ENCODE measurements at places on chromosomes 5 and 9. TPM values are rescaled to one million over a fixed set of nuclear protein-coding genes. Genes with fewer than 3 reads are reported as not detected.

DNA sequence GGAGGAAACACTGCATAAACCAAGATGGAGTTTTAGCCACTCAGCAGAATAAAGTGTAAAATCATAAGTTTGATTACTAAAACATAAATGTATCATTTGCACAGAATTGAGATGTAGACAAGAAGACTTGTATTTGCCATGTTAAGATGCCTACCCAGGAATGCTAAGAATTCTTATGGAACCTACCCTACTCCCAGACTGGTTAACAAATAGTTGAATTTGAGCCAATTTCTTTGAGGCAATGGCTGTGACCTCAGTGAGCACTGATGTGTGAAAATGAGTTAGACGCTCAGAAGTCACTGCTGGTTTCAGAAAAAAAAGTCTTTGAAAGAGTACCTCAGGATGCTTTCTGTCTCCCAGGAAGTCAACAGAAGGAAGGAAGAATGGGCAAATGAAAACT is 95.6 kb downstream of the ESM1 start:
- no peaks in the 10 kb centered on the region for H3K4me1 ChIP-seq
- no peak overlapping the region for H3K4me3 ChIP-seq
- H3K36me3 ChIP-seq, result no peaks in the 10 kb centered on the region
- DNase-seq, result no peak

DNA sequence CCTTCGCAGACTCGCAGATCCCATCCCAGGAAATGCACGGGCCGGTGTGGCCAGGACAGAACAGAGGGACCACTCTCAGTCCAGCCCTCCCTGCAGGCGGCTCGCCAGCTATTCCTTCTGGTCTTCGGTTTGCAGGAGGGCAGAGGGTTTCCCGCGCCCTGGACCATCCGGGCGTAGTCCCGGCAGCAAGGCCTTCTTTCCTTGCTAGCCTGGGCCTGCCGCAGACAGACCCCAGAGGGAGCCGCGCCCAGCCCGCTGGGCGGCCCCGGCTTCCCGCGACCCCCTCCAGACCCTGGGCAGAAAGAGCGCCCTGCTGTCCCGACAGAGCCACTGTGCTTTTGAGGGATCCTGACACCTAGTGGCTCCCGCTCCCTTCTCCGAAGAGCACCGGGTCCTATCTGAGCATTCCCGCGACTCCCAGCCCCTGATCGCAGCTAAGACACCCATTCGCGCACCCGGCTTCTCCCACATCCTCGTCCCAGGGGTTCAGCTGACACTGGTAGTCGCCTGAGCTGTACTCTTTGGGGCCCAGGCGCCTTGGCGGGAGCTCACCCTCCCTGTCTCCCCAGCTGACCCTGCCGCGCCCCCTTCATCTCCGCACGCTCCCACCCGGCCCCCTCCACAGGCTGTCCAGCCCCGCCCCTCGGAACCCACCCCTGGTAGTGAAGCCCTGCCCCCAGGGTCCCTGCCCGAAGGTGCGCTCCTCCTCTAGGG is 1.1 kb downstream of the CFAP90 start:
- no peaks in the 10 kb centered on the region for H3K27me3 ChIP-seq
- H3K36me3 ChIP-seq, result no peaks in the 10 kb centered on the region
- H3K4me1 ChIP-seq, result peaks cover 6% of the 10 kb centered on the region
- no peak overlapping the region for H3K27ac ChIP-seq

DNA sequence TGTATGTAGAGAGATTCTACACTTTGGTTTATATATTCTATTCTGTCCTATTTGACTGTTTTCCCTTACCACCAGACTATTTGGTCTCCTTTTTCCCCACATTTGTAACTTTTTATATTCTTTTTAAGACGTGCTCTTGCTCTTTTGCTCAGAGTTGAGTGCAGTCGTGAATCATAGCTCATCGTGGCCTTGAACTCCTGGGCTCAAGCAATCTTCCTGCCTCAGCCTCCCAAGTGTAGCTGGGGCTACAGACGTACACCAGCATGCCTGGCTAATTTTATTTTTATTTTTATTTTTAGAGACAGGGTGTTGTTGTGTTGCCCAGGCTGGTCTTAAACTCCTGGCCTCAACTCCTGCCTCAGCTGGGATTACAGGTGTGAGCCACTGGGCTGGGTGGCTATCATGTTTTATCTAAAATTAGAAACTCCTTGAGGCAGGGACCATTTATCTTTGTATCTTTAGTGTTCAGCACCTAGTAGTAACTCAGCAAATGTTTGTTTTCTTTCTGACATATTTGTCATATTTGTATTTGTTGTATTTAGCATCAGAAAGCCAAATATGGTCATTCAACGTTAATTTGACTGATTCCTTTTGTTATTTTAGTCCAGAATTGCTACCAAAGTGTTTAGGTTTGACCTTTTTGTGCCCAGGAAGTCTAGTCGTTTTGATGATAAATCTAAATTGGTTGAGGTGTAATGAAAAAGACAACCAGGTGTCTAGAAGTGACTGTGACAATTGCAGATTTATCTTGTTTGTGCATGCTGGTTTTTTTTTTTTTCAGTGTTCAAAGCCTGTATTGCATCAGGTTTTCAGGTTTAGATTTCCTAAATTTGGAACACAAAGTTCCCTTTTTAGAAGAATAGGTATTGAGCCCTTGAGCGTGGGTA is 44.3 kb downstream of the ERBIN start:
- H3K4me1 ChIP-seq, result peaks cover 85% of the 10 kb centered on the region
- peak; percentile 60 for DNase-seq
- no peaks in the 10 kb centered on the region for H3K36me3 ChIP-seq
- peak overlapping the region; percentile 29 for H3K4me3 ChIP-seq
- H3K27me3 ChIP-seq, result no peaks in the 10 kb centered on the region
- peak overlapping the region; percentile 78 for H3K27ac ChIP-seq

CNTFR gene
- total RNA-seq, result 85.1 TPM

DNA sequence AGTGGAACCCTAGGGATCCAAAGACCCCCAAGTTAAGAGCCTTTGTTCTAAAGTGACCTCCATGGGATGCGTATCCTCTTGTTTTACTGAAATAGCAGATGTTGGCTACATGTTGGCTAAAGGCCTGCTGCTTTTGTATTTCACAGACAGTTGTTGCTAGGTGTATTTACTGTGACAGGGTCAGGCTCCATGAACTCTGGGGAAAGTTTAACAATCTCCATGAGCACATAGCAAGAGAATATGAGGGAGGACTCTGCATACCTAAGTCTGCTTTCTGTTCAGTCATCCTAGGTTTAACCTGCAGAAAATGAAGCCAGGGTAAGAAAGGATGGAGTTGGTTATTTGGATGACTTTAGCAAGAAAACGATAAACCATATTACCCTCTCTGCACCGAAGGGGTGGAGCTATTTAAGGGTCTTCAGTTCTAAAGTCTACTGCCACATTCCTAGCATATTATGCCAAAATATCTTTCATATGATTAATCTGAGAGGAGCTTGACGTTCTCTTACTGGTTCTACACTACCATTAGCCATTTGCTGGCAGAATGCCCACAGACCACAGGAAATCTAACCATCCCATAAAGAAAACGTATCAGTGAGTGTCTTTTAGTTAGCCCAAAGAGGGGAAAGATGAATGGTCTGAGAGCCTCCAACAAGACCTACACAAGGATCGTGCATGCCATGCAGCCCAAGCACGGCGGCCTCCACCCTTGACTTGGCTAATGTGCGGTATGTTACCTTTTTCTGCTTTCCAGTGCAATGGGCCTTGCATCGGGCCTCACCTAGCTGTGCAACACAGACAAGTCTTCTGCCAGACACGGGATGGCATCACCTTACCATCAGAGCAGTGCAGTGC is 127.8 kb downstream of the SAXO1 start:
- H3K4me3 ChIP-seq, result no peak overlapping the region
- no peak for DNase-seq
- H3K36me3 ChIP-seq, result no peaks in the 10 kb centered on the region
- H3K4me1 ChIP-seq, result no peaks in the 10 kb centered on the region
- H3K27me3 ChIP-seq, result no peaks in the 10 kb centered on the region

DNA sequence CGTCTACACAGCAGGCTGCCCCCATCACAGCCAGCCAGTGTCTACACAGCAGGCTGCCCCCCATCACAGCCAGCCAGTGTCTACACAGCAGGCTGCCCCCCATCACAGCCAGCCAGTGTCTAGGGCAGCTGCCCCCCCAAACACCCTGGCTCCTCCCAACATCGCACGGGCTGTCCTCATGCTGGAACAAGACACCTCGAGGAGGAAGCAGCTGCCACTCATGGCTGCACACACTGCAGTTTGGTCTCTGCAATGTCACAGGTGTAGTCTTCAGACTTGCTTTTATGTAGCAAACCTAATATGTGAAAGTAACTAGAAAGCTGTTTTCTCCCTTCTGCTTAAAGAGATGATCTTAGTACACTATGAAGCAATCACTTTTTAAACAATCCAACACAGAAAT is 9.7 kb downstream of the LRRC14B start:
- no peak overlapping the region for H3K4me3 ChIP-seq
- peaks cover 30% of the 10 kb centered on the region for H3K36me3 ChIP-seq
- H3K27ac ChIP-seq, result no peak overlapping the region
- H3K27me3 ChIP-seq, result no peaks in the 10 kb centered on the region
- peaks cover 10% of the 10 kb centered on the region for H3K4me1 ChIP-seq

IFNE gene
- not detected for total RNA-seq

PCDHB8 gene
- 0.21 TPM for total RNA-seq

GRCh38 chr9:78221425-78221824 is 14.4 kb upstream of the CEP78 start:
- no peak overlapping the region for H3K27ac ChIP-seq
- no peaks in the 10 kb centered on the region for H3K27me3 ChIP-seq

DNA sequence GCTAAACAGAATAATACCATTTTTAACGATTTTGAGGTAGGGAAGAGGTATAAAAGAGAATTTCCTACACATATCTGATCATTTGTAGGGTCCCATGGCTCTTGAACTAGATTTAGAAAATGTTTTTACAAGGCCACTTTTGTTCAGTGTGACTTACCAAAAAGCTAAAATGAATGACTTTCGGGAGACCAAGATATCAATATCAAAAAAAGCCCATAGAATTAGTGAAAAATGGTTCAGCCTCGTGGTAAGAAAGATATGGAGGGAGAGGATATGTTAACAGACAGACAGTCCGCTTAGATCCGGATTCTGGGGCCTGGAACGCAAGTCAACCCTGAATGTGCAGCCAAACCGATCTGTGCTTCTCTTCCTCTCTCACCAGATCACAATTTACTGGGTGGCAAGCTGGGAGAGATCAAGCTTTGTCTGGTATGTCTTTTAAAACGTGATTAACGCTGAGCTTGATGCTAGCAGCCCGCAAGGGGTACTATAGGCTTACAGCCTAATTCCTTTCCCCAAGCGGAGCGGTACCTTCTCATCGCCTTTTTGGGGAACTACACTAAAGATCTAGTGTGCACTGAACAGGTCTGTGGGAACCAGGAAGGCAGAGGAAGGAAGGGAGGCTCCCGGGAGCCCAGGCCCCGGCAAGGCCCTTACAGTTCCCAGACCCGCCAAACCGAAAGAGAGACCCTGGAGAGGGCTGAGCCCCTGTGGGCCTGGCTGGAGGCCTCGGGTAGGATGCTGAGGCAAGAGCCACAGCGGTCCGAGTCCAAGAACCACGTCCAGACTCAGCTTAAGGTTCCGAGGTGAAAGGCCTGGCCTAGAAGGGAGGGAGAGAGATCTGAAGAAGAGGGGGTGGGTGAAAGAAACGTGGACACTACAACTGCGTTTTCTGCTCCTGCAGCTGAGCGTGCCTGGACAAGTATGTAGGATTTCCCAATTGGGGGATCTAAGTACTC is 2.9 kb downstream of the NR2F1-AS1 start:
- H3K36me3 ChIP-seq, result no peaks in the 10 kb centered on the region
- peaks cover 7% of the 10 kb centered on the region for H3K4me1 ChIP-seq
- no peak overlapping the region for H3K27ac ChIP-seq
- H3K27me3 ChIP-seq, result peaks cover 60% of the 10 kb centered on the region
- no peak for DNase-seq

GRCh38 chr9:93712896-93713295 is 136.5 kb downstream of the PHF2 start:
- no peak for DNase-seq
- no peak overlapping the region for H3K4me3 ChIP-seq
- no peak overlapping the region for H3K27ac ChIP-seq
- H3K36me3 ChIP-seq, result no peaks in the 10 kb centered on the region

INSL6 gene
- total RNA-seq, result not detected

C5orf52 gene
- not detected for total RNA-seq

GRCh38 chr9:19967216-19967887 is 178.5 kb upstream of the SLC24A2 start:
- H3K4me1 ChIP-seq, result no peaks in the 10 kb centered on the region
- H3K27ac ChIP-seq, result no peak overlapping the region
- H3K36me3 ChIP-seq, result no peaks in the 10 kb centered on the region
- H3K27me3 ChIP-seq, result peaks cover 3% of the 10 kb centered on the region

CCDC107 gene
- total RNA-seq, result 39.4 TPM

- no peaks in the 10 kb centered on the region for H3K4me1 ChIP-seq
- no peak overlapping the region for H3K4me3 ChIP-seq
- no peak for DNase-seq
- H3K27ac ChIP-seq, result no peak overlapping the region
These were observed 10.6 kb upstream of the LHX2 start for GRCh38 chr9:124000784-124001457.

GRCh38 chr9:135887585-135888050 is 19.7 kb downstream of the CAMSAP1 start:
- no peak for DNase-seq
- H3K27me3 ChIP-seq, result no peaks in the 10 kb centered on the region
- H3K4me3 ChIP-seq, result no peak overlapping the region
- peaks cover 69% of the 10 kb centered on the region for H3K4me1 ChIP-seq

DNA sequence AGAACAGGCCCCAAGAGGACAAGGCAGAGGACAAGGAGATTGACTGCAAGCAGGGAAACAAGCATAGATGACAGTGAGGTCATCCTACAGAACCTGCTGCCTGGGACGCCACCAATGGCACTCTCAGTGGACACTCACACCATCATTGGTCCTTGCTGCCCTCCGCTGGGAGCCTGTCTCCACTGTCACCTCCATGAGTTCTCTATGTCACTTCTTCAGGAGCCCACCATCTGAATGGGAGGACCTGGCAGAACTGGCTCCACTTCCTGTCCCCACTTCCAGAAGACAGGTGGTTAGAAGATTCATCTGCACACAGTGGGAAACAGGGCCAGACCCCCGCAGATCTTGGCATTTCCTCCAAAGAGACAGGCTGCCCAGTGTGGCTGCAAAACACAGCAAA is 188.9 kb downstream of the HSD17B3 start:
- no peak overlapping the region for H3K4me3 ChIP-seq
- H3K27me3 ChIP-seq, result no peaks in the 10 kb centered on the region
- no peak overlapping the region for H3K27ac ChIP-seq
- no peaks in the 10 kb centered on the region for H3K36me3 ChIP-seq
- no peak for DNase-seq
- no peaks in the 10 kb centered on the region for H3K4me1 ChIP-seq

DNA sequence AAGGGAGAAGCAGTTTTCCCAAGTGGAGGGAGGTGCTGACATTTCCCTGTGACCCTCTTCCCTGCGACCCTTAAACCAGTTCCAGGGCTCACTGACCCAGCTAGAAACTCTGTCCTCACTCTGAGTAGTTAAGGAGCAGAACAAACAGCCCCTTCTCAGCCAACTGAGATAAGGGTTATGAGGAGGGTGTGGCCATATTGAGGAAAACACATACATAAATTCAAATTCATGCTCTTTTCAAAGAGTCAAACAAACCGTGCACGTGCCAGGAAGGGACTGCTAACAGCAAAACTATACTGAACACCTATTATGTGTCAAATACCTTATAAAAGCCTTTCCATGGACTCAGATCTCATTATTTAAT is 4.9 kb upstream of the AKNA start:
- H3K27me3 ChIP-seq, result no peaks in the 10 kb centered on the region
- H3K36me3 ChIP-seq, result no peaks in the 10 kb centered on the region
- DNase-seq, result no peak
- H3K27ac ChIP-seq, result no peak overlapping the region
